ENCODE measurements at places on chromosomes 16 and 17. TPM values are rescaled to one million over a fixed set of nuclear protein-coding genes. Genes with fewer than 3 reads are reported as not detected.

Gene DNAH17
- polyA plus RNA-seq: 0.01 TPM

Gene GAS2L2
- not detected for polyA plus RNA-seq

Gene NACA2
- not detected for polyA plus RNA-seq

Gene ALOX12B
- not detected for polyA plus RNA-seq

Gene KRT31
- not detected for polyA plus RNA-seq

Gene EFNB3
- not detected for polyA plus RNA-seq

Gene CRYM
- polyA plus RNA-seq: not detected

Gene FBXW10
- polyA plus RNA-seq: not detected

Gene ACSM2A
- not detected for polyA plus RNA-seq

Gene MT1G
- polyA plus RNA-seq: not detected

Gene GLP2R
- polyA plus RNA-seq: not detected

Gene C1QL1
- polyA plus RNA-seq: not detected

Gene TEDC2
- polyA plus RNA-seq: 0.28 TPM

Gene ZSCAN10
- not detected for polyA plus RNA-seq

Gene CLDN6
- polyA plus RNA-seq: not detected

Gene SMG1
- 7.1 TPM for polyA plus RNA-seq

Gene TP53TG3D
- polyA plus RNA-seq: not detected

Gene GNAO1
- not detected for polyA plus RNA-seq

Gene DECR2
- polyA plus RNA-seq: 5.7 TPM

All from CD14-positive monocyte (primary cell).